ENCODE measurements at places on chromosomes 11 and 22.

DNA sequence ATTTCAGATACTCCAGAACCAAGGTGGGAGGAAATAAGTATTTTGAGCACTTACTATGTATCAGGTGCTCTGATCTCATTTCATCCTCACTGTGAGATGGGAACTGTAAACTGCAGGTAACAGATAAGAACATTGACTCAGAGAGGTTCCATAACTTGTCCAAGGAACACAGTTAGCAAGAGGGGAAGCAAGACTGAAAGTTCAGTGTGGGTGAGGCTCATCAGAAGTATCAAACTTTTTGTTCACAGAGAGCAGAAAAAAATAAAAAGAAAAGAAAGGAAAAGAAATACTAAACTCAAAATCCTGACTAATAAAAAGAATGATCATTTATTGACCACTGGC lies 37.1 kb downstream of the RAB30 start:
- no peak for DNase-seq

DNA sequence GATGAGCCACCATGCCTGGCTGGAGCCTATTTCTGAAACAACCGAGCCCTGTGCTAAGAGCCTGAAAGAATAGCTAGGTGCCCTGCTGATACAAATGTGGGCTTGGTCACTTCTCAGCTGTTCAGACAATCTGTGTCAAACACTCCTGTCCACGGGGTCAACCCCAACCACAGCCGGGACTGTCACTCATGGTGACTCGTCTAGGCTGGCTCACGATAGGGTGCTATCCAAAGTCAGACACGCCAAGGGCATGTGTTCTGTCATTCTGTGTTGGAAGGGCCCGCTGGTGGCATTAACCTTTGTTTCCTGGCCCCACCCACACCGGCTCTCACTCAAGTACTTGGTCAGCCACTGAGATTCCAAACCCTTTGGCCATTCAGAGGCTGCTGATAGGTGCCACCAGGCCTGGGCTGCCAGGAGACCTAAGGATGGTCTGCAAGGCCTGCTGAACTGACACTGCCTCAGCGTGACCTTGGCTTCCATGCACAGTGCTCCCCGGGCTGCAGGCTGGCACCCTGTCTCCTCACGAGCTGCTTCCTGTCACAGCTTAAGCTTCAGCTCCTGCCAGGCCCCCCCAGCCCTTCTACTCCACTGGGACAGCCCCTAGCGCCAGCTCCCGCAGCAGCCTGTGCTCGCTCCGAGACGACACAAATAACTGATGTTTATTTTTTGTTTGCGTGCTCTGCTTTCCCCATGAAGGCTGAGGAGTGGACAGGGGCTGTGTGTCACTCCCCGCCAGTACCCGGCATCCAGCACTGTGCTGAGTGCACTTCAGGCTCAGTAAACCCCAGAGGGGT lies 14.2 kb upstream of the CDC42BPG start:
- peak; percentile 65 for DNase-seq

GRCh38 chr11:47948137-47948536 lies 32.2 kb upstream of the PTPRJ start:
- DNase-seq = no peak

DNA sequence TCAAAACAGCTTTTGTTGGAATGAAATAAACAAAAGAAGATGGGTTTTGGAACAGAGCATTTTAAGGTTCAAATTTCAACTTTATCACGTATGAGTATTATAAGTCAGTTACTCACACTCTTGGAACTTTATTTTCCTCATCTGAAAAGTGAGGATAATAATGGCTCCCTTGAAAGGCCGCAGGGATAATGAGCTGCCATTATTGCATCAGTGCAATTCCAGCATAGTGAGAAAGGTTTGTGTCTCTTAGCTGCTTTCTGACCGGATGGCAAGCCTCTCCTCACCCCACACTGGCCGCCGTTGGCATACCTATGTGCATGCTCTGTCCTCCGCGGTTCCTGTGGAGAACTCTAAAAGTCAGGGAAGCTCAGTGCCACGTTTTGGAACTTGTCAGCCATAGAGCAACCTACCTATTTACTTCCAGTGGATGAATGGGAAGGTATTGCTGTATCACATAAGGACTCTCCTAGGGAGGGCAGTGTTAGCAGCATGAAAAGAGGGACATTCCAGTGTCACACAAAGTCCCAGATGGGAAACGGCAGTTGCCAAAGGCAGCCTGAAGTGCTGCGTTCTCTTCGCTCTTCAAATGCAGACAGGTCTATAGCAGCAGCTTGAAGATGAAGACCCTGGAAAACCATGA lies 368.9 kb downstream of the NTM start:
- no peak for DNase-seq

DNA sequence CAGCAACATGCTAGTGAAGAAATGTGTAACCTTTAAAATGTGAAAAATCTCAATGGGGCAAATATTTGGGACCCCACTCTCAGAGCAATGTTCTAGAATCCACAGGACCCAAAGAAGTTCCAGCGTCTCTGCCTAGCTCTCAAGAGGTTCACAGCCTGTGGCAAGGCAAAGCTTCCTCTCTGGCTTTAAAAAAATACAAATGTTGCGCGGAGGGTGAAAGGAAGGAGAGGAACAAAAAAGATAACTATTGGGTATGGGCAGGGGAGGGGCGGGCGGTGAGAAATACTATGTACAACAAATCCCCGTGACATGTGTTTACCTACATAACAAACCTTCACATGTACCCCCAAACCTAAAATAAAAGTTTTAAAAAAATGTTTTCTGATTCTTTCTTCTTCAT lies 53.6 kb downstream of the PITPNB start:
- DNase-seq = no peak

DNA sequence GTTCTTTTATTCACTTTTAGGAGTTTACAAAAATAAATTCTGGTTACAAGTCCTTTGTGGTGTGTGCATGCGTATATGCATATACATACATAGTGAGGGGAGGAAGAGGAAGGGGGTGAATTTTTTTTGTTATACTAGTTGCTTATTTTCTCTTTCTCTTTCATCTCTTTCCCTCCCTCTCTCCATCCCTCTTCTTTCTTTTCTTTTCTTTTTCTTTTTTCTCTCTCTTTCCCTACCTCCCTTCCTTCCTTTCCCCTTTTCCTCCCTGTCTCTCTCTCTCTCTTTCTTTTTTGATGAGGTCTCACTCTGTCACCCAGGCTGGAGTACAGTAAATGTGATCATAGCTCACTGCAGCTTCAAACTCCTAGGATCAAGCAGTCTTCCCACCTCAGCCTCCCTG lies 14.1 kb downstream of the PPP6R2 start:
- DNase-seq = no peak

DNA sequence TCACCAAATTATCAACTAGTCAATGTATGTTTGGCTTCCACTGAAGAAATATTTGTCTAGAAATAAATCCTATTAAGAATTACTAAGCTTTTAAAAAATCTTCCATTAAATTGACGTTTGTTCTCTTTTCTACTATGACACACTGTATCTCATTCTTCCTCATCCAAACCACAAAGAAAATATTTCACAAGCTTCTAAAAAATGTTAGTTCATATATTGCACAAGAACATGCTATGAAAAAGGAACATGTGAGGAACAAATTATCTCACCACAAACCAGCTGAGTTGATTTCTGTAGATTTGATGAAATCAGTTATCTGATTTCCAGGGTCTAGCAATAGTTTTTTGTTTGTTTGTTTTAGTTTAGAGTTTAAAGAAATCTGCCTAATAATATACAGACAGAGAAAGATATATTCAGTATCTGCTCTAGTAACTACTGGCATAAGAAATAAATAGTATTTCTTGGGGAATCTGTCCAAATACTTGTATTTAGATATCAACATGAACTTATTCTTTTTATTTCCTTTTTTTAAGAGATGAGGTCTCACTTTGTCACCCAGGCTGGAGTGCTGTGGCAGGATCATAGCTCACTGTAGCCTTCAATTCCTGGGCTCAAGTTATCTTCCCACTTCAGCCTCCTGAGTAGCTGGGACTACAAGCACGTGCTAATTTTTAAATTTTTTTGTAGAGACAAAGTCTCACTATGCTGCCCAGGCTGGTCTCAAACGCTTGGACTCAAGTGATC lies 161.7 kb downstream of the ATG16L2 start:
- no peak for DNase-seq

DNA sequence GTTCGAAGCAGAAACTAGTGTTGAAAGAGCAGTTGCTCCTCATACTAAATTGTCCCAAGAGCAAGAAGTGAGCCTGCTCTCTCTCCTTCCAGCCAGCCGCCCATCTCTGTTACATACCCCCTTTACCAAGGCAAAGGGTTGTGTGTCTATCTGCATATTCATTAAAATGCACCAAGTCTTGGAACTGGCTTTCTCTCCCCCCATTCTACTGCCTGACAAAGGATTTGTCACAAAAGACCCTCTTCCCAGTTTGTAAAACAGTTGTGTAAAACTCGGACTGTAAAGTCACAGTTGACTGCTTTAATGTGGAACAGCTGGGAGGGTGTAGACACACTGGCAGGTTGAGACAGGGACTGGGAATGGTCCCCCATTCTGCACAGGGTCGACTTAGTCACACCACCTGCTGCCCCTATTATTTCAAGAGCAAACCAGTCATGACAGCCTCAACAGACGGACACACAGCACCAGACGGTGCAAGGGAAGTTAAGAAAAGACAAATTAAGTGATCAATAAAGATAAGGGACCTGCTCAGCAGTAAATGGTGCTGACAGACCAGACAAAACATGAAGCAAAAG lies 60.0 kb upstream of the HTATIP2 start:
- DNase-seq = no peak

GRCh38 chr22:17370026-17370765 lies 936 bp downstream of the CECR2 start:
- DNase-seq = no peak

GRCh38 chr11:119029069-119029339 lies 1.7 kb downstream of the SLC37A4 start:
- no peak for DNase-seq

DNA sequence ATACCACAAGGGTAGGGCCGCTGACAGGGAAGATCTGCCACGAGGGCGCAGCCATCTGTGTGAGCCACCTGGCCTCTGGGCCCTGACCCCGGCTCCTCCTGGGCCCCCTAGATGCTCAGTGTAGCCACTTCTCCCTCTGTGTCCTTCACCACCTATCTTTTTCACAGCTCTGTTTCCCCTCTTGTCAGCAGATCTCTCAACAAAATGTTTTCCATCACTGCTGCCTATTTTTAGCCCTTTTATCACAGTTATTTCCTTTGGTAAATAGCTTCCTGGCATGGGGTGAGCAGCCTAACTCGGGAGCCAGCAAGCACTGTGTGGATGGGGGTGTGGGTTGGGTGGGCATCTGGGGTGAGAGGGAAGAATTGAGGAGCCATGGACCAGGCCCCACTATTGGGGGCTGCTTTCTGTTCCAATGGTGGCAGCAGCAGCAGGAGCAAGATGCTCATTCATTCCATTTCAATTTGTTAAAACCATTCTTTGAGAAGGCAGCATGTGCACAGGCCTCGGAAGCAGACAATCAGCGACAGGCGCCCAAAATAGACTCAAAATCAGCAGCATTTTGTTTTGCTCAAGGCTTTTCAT lies 135.2 kb upstream of the NAV2 start:
- no peak for DNase-seq

- DNase-seq = no peak
Observed at GRCh38 chr22:36493690-36494110, 12.3 kb upstream of the TXN2 start.

GRCh38 chr11:117815262-117815803 lies 9.2 kb downstream of the FXYD2 start:
- peak; percentile 66 for DNase-seq

- DNase-seq = no peak
Observed at GRCh38 chr11:11416917-11417316, 63.9 kb upstream of the CSNK2A3 start.

- no peak for DNase-seq
Observed at GRCh38 chr11:84757711-84758110, 869.4 kb downstream of the DLG2 start.

GRCh38 chr22:49344161-49344560 lies 483.5 kb downstream of the BRD1 start:
- DNase-seq = no peak

GRCh38 chr22:46499805-46500189 lies 37.6 kb downstream of the CELSR1 start:
- DNase-seq = no peak

DNA sequence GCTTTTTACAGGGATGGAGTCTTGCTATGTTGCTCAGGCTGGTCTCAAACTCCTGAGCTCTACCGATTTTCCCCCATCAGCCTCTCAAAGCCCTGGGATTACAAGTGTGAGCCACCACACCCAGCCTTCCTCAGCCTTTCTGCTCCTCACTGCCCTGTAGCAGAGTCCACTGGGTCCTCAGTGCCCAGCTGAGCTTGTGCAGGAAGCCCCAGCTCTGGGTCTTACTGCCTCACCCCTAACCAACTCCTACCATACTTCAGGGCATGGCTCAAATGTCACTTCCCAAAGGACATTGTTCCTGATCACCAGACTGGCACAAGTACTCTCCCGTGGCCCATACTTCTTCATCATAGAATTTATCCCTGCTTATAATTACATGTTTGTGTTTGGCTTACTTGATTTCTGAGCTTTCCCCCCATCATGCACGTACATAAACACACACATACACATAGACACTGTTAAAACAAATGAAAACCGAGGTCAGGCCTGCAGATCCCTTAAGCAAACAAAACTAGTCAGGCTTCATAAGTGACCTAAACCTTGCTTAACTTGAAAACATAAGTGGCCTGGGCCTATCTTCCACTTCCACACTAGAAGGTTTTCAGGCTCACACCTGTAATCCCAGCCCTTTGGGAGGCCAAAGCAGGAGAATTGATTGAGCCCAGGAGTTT lies 14.0 kb upstream of the SLC43A3 start:
- DNase-seq = no peak

DNA sequence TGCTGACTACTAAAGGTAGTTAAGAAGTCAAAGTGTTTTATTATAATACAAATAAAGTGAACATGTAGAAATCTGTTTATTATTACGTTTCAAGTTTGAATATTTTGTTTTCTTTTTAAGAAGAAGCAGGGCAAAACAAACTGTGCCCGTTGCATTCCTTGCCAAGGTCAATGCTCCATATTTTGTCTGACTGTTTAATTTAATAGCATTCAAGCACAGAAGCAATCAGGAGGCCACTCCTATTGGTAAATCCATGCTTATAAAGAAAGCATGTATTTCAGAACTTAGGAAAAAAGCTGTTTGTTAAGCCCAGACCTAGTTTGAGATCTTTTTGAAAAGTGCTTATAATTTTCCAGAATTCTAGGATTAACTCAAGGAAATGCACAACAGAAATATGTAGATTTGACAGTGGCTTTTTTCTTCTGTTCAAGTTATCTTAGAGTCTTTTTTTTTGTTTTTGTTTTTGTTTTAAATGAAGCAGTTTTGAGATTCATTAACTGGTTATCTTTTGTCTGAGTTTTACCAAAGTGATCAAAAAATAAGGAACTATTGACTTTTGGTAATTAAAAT lies 51.7 kb downstream of the ARHGAP42 start:
- DNase-seq = no peak

GRCh38 chr11:45671246-45672171 lies 6.1 kb upstream of the CHST1 start:
- DNase-seq = no peak

- no peak for DNase-seq
Observed at GRCh38 chr11:83835423-83835822, 549.3 kb upstream of the CCDC90B start.

DNA sequence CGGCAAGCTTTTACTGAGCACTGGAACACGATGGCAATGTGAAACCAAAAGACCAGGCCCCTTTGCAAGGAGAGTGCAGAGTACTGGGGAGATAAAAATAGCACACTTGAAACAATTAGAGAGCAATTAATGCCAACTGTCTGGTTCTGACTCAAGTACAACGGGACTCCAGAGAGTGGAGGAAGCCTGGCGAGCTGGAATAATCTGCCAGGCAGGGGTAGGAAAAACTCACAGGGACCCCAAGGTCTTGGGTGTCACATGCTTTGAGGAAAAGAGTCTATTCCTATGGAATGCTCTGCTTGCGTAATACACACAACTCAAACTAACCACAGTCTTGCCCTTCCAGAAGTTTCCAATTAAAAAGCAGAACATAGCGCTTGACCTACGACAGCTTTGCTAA lies 113.0 kb upstream of the CLMP start:
- DNase-seq = no peak
